ENCODE measurements at places on chromosomes 3 and 15.

- DNase-seq: no peak
These were observed 6.9 kb downstream of the ACVR2B start for GRCh38 chr3:38460377-38461270.

GRCh38 chr3:16599694-16600093 is 5.5 kb downstream of the DAZL start:
- no peak for DNase-seq

DNA sequence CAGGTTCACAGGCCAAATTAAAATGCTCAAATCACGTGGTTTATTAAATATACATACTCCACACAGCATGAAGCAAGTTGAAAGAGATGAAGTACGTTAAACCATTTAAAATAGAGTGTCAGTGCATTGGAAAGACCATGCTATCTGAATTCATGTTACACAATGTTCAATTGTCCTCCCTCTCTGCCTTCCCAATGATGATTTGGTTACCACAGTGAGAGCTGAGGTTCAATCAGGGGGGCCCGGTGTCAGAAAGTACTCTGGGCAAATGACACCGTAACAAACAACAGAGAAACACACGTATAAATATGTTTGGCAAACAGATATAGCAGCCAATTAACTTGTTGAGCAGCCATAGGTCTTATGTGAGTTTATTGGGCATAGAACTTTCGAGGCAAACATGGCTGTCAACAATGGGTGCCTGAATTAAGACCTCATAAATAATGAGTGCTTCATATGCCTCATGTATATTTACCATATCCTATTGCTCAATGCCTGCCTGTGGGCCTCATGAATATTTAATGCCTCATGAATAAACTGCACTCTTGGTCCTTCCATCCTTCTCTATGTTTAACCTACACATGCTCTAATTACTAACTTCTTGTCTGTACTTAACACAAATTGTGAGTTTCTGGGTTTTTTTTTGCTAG is 641.5 kb downstream of the PLOD2 start:
- DNase-seq: no peak

GRCh38 chr15:57010724-57011123 is 92.3 kb downstream of the TCF12 start:
- DNase-seq: no peak

- peak; percentile 99 for DNase-seq
These were observed 108.1 kb upstream of the THBS1 start for GRCh38 chr15:39472621-39473297.

DNA sequence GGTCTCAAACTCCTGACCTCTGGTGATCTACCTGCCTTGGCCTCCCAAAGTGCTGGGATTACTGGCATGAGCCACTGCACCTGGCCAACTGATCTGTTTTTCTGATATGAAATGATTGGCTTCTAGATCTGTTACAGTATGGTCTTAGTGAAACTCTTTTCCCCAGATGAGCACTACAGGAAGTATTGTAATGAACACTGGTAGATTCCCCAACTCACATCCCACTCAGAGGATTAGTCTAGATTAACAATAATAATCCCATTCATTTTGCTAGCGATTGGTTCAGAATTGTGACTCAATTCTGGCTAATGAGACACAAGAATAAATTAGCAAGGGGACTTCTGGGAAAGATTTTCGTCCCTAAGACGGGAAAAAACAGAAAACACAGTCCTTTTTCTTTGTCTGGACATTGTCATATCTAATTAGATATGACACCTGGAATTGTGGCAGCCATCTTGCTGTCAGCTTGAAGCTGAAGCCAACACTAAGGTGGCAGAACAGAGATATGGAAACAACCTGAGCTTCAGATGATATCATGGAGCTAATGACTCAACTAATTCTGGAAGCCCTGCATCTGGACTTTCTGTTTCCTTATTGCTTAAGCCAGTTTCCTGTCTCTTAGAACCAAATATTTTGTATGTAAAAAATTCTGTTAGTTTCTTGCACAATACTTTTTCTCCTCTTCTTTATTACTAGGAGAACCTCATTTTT is 17.4 kb upstream of the NPTN start:
- DNase-seq: peak; percentile 59

- DNase-seq: no peak
These were observed 404.9 kb upstream of the ALCAM start for GRCh38 chr3:104961851-104962250.

DNA sequence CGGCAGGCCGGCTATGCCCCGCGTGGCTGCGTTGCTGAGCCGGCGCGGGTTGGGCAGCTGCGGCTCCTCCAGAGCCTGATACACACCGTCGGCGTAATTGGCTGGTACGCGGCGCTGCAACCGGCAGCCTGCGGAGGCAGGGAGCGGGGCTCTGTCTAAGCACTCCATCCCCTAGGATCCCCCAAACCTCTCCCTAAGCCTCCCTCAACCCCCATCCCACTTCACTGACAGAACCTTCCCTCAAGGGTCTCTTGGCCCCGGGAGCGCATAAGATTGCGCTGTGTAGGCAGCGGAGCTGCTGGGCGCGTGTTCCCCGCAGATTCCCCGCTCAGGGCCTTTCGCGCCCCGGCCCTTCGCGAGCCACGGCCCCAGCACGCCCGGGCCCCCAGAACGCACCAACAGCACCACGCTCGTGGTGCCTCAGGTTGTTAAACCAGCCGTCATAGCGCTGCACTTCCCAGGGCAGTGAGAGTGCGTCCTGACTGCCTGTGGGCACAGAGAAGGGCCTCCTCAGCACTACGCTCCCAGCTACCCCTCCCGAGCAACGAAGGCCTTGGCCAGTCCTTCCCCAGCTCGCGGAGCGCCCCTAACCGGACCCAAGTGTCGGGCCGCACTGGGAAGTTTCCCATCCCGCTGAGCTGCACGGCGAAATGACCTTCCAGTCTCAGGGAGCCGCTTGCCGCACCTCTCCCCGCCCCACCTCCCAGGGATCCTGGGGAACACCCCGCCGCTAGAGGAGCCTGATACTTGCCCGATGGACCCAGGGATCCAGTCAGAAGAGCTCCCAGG is 1.2 kb downstream of the DUOX2 start:
- no peak for DNase-seq

- DNase-seq: no peak
These were observed 14.5 kb upstream of the CFAP100 start for GRCh38 chr3:126380011-126380768.

- DNase-seq: no peak
These were observed 62.3 kb downstream of the SYNM start for GRCh38 chr15:99167201-99167600.

DNA sequence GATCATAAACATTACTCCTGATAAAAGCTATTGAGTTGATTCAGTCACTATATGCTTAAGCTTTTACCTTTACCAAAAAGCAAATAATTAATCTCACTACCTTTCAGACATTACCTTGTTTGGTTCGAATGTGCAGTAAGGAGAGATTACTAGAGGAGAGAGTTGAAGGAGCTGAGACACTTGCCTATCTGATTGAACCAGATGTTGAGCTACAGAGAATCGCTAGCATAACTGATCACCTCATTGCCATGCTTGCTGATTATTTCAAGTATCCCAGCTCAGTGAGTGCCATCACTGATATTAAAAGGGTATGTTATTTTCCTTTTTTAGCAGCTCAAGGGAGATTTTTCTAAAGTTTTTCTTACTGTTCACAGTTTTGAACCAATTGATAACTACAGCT is 54.6 kb downstream of the ARMC8 start:
- DNase-seq: no peak

DNA sequence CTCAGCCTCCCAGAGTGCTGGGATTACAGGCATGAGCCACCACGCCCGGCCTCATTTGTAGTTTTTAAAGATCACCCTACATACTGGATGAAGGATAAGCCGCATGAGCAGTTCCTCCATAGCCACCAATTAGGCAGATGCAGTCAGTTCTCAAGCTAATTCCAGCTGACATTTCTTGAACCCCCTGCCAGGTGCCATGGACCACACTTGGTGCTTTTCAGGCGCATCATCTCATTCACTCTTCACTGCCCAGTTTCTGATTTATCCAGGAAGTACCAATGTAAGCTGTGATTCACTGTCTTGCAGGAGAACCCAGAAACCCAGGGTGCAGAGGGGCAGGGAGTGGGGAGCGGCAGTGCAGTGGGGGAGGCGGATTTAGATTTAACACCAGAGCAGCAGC is 56.5 kb upstream of the RASA2 start:
- DNase-seq: no peak

GRCh38 chr3:31636694-31637442 is 104.1 kb downstream of the STT3B start:
- no peak for DNase-seq

- no peak for DNase-seq
These were observed 9.7 kb downstream of the PARP16 start for GRCh38 chr15:65277015-65277414.

DNA sequence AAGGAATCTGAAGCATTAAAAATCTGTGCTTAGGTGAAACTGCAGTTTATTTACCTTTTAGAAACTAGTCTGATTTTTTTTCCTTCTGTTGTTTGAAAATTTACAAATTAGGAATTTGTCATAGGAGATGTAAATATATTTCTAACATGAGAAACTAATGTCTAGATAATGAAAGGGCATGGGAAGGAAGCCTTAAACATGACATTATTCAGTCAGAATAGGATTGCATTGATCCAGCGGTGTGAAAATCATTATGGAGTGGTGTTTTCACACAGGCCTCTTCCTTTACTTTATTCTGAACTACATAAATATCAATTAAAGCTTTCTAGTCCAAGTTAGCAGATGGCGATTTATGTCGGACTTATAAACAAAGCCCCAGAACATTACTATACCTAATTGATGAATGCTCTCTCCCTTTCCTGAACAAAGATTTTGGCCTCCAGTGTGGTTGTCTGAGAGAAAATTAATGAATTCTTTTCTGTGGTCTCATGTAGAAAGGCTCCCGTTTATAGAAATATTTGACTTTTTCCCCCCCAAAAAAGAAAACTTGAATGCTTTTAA is 37.9 kb downstream of the FNDC3B start:
- DNase-seq: no peak

GRCh38 chr3:12901623-12902045 is 60.3 kb upstream of the RPL32 start:
- DNase-seq: no peak

- peak; percentile 65 for DNase-seq
These were observed 229.1 kb upstream of the CBLB start for GRCh38 chr3:106097817-106098435.

GRCh38 chr3:170762064-170762463 is 107.9 kb downstream of the RPL22L1 start:
- DNase-seq: no peak

DNA sequence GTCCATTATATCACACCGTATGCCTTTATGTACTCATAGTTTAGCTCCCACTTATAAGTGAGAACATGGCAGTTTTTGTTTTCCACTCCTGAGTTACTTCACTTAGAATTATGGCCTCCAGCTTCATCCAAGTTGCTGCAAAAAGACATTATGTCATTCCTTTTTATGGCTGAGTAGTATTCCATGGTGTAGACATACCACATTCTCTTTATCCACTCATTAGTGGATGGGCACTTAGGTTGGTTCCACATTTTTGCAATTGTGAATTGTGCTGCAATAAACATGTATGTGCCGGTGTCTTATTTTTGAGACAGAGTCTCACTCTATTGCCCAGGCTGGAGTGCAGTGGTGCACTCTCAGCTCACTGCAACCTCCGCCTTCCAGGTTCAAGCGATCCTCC is 74.1 kb upstream of the IQSEC1 start:
- no peak for DNase-seq

DNA sequence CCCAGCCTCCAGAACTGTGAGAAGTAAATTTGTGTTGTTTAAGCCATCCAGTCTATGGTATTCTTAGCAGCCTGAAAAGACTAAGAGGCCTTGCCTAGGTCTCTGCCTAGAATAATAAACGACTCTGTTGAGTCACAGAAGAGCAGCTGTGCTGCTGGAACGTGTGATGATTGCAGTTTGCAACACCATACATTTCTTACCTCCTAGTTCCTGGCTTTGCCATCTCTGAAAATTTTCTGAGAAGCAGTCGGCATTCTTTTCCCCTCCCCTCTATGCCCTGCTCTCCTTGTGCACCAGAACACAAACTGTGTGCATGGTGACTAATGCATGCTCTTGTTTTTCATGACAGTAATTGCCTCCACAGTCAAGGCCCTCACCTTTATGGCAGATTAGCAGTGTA is 301.3 kb downstream of the IL20RB start:
- no peak for DNase-seq

DNA sequence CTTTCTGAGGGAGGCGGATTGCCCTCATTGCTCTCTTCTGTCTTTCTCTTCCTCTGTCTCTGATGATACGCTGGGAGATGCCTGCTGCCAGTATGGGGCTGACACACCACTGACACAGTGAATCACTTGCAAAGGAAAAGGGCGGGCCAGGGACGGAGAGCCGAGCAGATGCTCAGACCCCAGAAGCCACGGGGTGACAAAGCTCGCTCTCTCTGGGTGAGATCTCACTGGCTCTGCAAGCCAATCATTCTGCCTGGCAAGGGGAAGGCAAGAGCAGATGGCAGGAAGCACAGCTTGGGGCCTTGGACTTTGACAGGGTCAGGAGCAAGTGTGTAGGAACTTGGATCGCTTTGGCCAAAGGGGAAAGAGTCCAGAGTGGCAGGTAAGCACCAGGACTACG is 198.7 kb downstream of the NTRK3 start:
- no peak for DNase-seq

DNA sequence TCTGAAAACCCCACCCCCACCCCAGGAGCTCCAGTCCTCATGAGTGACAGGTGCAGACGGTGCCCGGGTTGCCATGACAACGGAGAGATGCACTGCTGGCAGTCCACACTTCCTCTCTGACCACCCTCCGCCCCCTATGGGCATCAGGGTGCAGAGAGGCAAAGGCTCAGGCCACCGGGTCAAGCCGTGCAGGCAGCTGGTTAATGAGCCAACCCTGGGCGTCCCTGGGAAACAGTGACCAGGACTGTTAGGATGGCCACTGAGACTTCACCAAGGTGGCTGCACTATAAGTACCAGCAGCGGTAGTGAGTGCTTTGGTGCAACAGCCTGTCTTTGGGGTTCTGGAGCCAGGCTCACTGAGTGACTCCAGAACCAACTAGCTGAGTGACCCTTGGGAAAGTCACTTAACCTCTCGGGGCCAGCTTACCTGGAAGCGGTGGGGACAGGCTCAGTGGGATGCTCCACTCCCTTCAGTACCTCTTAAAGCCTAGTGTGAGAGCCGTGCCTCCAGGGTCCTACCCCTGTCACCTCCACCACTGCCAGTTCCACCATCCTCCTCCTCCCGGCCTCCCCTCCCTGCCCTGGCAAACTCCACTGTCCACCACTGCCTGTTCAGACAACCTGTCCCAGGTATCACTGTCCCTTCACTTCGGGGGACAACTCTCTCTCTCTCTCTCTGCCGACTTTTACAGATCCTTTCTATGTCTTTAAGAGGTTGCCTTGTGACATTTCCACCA is 121.0 kb upstream of the PRR20G start:
- no peak for DNase-seq

DNA sequence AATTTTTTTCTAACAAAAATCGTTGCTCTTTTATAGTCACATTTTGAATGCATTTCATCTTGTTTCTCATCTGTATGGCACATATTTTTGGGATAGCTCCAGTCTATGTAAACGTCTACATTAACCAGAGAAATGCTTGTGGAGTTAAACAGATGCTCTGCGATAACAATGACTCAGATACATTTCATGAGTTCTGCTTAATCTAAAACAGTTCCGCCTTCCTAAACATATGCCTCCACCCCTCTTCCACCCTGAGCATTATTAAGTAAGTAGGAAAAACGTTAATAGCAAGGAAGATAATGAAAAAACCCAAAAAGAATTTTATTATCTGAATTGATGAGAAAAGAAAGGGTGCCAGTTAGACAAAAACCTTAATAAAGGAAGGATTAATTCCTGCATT is 396.1 kb downstream of the TUSC7 start:
- peak; percentile 92 for DNase-seq
